Fibroblast of skin of right biceps (primary cell): ENCODE measurements at places on chromosomes 6 and 20.

GRCh38 chr20:34771680-34772081 lies 53.8 kb downstream of the NCOA6 start:
- peak; percentile 21 for DNase-seq

- no peak for DNase-seq
Measured at GRCh38 chr6:39063526-39063925, 14.9 kb downstream of the GLP1R start.

DNA sequence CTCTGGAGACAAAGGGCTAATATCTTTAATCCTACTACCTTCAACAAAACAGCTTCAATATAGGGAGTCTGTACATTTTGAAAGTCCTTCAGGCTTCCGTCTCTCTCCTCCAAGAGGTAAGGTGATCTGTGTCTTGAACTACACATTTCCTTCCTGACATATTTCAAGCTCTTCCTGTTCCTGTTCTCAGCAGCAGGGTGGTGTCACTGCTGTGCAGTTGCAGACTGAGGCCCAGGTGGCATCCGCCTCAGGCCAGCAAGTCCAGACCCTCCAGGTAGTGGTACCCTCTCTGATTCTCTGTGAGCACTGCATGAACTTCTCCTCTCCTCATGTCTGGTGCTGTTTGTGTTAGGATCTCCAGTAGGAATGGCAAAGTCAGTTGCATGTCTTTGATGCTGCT lies 7.8 kb downstream of the NFYA start:
- no peak for DNase-seq

DNA sequence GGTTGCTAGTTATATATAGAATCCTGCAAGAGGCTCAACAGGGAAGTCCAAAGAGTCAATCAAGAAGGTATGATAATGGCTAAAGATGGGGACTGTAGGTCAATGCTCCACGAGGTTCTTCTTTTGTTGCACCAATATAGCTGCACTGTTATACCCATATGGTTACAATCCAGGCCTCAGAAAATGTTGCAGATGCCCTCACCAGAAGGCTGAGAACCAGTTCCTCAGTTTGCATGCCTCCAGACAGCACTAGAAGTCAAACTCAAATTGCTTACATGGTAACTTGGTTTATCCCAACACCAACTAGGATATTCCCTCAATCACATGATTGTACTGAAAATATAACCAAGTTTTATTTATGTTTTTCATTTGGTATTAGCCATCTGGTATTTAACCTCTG lies 12.1 kb downstream of the EEF1A1 start:
- no peak for DNase-seq

DNA sequence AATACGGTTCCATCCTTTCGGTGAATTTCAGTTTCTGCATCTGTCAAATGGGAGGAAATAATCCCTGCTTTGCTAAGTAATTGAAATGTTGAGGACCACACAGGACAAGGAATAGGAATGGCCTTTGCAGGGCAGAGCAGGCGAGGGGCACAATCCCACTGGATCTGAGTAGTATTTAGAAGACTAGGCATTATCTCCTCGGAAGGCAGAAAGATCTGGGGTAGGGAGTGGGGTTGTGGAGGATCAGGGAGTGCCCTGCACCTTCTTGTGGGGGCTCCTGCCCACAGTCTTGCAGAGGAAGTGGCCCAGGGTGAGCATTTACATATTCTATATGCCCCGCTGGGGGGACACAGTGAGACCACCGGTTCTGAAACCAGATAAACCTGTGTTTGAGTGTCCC lies 87.1 kb upstream of the SIRPA start:
- no peak for DNase-seq
